ENCODE measurements at places on chromosomes 13 and 19.
A peak's percentile ranks its signal among the peaks of the same experiment; 100 is the strongest.

- no peak for DNase-seq
Observed at GRCh38 chr19:39969681-39970424, 1.1 kb upstream of the PSMC4 start.

DNA sequence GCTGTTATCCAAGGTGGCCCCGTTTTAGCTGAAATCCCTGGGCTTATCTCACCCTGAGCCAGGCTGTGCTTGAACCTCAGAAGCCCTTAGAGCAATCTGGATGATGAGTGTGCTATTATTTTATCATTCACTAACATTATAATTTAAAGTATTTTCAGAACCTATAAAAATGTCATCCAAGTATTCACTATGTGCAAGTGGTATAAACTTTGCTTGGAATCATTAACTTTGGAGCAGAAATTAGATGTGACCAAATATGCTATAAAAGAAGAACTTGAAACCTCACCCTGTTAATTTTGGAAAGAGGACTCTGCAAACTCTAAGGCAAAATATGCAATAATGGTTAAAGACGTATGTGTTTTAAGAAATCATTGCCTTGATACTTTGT lies 147.5 kb downstream of the USP12 start:
- DNase-seq, result no peak

DNA sequence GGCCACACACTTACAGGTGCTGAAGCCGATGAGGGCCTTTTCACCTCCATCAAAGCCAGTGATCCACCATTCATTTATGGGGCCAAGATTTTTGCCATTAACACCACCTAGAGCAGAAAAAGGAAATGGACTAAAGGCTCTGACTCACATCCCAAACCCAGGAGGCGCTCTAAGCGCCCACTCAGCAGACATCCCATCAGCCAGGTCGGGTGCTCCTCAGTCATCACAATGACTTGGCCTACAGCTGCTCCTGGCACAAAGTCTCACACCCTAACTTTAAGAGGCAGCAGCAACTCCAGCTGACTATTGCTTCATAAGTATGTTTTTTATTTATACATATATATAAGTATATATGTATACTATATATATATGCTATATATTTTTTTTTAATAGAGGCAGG lies 36.1 kb upstream of the EIF3G start:
- no peak for DNase-seq

DNA sequence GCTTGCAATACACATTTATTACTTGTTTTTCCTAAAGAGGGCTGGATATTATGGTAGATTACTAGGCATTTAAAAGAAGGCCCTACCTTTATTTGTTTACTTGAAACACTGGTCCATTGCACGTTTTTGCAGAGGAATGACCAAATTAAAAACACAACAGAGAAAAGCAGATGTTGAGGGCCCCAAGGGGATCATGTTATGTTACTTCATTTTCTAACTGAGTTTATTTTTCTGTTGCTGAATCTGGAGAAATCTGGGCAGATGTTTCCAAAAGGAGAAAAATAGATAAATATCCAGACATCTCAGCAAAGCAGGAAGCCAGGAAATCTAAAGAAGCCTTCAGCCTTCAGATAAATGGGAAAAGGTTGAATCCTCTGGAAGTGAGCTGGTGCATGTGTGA lies 353.0 kb downstream of the NDFIP2 start:
- DNase-seq, result no peak

GRCh38 chr13:23674795-23675640 lies 104.8 kb downstream of the TNFRSF19 start:
- DNase-seq, result no peak

DNA sequence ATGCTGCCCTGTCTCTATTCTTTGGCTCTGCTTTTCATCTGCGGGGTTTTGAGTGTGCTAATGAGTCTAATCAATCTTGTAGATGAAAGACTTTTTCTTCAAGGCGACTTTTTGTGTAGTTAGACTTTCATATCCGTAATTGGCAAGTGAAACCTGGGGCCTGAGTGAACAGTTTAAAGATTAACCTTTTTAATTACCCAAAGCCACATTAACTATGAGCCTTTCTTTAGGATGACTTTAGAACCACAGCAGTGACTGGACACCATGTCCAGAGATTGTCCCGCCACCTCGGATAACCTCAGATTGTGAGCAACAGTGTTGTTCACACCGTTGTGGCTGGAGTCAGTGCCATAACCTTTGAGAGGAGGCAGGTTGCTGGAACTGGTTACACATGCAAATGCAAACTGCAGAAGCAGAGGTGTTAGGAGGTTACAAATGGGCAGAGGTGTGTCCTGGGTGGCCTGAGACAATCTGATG lies 58.7 kb downstream of the SIAH3 start:
- no peak for DNase-seq

DNA sequence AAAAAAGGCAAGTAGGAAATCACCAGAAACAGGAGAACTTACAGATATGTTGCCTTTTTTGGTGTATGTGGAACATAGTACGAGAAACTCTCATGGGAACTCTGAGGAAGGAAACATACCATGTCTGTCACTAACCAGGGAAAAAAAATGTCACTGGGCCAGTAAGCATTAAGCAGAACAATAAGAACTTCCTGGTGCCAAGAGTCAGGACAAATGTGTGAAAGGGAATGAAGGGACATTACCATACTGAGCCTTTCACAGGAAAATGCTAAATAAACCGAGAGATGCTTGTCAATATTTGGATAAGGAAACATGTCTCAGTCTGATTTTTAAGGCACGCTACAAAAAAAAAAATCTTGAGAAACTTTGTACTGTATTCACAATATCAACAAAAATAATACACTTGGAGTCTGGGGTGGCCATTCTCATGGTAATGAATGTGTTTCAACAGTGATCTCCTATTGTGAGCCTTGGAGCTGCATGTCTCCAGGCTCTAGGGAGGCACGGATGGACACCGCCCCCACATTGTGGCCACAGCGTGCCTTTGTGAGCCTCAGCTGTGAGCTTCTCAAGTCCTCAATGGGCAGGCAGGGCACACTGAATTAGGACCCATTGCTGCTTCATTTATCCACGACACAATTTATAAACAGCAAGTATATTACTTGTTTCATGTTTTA lies 113.0 kb upstream of the ARGLU1 start:
- no peak for DNase-seq

GRCh38 chr13:113848431-113849260 lies 15.2 kb downstream of the GAS6 start:
- DNase-seq, result no peak

- no peak for DNase-seq
Observed at GRCh38 chr13:109509154-109509900, 277.1 kb downstream of the IRS2 start.

- DNase-seq, result no peak
Observed at GRCh38 chr13:40626561-40626960, 39.9 kb downstream of the FOXO1 start.

- DNase-seq, result no peak
Observed at GRCh38 chr19:17948514-17948900, 15.7 kb downstream of the CCDC124 start.

- peak; percentile 39 for DNase-seq
Observed at GRCh38 chr19:14775869-14776586, 2.3 kb downstream of the ADGRE2 start.

Measured in breast epithelium (tissue), 4 donors.